HFFc6 (cell line): ENCODE measurements at places on chromosomes 4 and X. TPM values are rescaled to one million over a fixed set of nuclear protein-coding genes. Genes with fewer than 3 reads are reported as not detected.

DNA sequence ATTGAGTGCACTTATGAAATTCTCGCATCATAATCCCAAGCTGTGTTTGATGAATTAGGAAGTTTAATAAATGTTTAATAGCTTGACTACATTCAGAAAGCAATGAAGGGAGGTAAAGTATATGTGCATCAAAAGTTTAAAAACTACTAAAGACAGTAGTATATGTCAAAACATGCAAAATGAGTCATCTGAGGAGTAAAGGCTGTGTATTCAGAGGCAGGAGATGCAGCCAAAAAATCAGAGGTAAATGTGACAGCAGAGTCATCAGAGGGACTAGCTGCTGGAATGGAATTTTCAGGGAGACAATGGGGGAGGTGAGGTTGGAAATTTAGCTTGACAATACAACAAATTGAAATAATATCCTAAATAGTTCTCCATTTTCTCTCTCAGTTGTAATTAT, 127.0 kb upstream of the FUNDC1 start:
- no peak overlapping the region for H3K4me3 ChIP-seq
- H3K27ac ChIP-seq = no peak overlapping the region
- no peak for DNase-seq
- peaks cover 6% of the 10 kb centered on the region; the same call in 1 of the 2 replicates for H3K27me3 ChIP-seq

KDM5C gene
- total RNA-seq = 61.6 and 65.9 TPM in 2 replicates

- H3K36me3 ChIP-seq = no peaks in the 10 kb centered on the region
- H3K27ac ChIP-seq = no peak overlapping the region
- DNase-seq = no peak
- H3K27me3 ChIP-seq = peaks cover 9% of the 10 kb centered on the region
Observed at GRCh38 chr4:185742766-185743165, 69.2 kb downstream of the SORBS2 start.

DNA sequence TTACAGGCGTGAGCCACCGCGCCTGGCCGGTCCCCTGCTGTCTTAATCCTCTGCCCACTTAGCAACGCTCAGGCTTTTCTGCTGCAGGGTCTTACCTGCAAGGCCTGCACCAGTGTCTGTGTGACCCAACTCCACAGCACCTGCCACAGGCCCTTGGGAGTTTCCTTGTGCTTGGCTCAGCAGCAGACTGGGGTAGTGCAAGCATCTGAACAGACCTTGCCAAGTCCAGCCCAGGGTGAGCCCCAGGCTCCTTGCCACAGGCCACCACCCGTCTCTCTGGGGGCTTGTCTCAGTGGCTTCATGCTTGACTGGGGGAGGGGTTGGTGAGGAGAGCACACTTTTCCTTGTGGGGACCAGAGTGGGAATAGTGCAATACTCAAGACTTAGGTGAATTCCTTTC, 87.0 kb downstream of the FAM193A start:
- H3K27ac ChIP-seq = no peak overlapping the region
- peaks cover 4% of the 10 kb centered on the region; the same call in 1 of the 2 replicates for H3K27me3 ChIP-seq
- H3K36me3 ChIP-seq = peaks cover 16% of the 10 kb centered on the region
- H3K4me1 ChIP-seq = peaks cover 6% of the 10 kb centered on the region

CLDN2 gene
- not detected in 3 replicates for total RNA-seq

DCLK2 gene
- total RNA-seq = 37.0 to 48.4 TPM (median 37.4 TPM) in 3 replicates

DNA sequence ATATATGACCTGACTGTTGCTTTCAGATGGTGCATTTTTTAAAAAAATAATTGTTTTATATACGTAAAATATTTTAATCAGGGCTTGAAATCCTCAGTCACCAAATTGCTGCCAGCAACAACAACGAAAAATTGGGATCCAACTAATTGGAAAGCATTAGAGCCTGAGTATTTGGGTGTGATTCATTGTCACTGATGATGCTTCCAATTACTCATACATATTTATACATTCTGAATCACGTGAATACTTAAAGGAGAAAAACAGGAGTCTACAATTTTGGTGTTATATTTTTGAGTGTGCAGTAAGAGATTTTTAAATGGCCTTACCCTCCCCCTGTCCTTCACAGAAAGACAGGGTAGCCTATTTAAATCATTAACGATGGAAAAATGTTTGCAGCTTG, 765.6 kb upstream of the TENM3 start:
- no peak overlapping the region for H3K27ac ChIP-seq
- peaks cover 6% of the 10 kb centered on the region; the same call in 1 of the 2 replicates for H3K4me1 ChIP-seq

DNA sequence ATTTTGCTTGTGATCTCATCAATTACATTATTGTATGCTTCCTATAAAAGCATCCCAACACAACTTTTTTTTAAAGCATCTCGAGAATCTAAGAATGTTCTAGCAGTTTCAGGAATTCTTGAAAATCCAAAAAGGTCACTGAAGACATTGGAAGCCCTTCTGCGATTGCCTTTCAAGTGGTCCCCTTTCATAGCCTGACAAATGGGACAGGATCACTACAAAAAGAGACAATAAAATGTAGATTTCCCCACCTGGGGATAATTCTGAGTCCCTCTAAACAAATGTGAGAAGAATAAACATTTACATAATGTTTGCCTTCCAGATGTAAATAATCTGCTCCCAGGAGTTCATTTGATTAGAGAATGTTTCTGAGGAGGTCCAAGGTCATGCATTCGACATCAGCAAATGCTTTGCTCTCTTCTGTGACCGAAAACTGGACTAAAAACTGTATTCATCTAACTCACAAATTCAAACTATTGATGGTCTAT, 116.0 kb downstream of the COL25A1 start:
- no peak for DNase-seq
- no peaks in the 10 kb centered on the region; the same call in 1 of the 2 replicates for H3K27me3 ChIP-seq
- no peaks in the 10 kb centered on the region for H3K36me3 ChIP-seq
- no peaks in the 10 kb centered on the region for H3K4me1 ChIP-seq
- no peak overlapping the region for H3K4me3 ChIP-seq
- H3K27ac ChIP-seq = no peak overlapping the region

GAB3 gene
- 0.09 to 0.50 TPM in 2 of 3 replicates, not detected in the other for total RNA-seq

GRCh38 chr4:80922941-80923340, 107.6 kb upstream of the BMP3 start:
- peaks cover 6% of the 10 kb centered on the region for H3K4me1 ChIP-seq
- H3K4me3 ChIP-seq = no peak overlapping the region
- no peak for DNase-seq
- H3K27ac ChIP-seq = no peak overlapping the region

GAR1 gene
- 20.1 to 23.0 TPM (median 20.3 TPM) in 3 replicates for total RNA-seq

DNA sequence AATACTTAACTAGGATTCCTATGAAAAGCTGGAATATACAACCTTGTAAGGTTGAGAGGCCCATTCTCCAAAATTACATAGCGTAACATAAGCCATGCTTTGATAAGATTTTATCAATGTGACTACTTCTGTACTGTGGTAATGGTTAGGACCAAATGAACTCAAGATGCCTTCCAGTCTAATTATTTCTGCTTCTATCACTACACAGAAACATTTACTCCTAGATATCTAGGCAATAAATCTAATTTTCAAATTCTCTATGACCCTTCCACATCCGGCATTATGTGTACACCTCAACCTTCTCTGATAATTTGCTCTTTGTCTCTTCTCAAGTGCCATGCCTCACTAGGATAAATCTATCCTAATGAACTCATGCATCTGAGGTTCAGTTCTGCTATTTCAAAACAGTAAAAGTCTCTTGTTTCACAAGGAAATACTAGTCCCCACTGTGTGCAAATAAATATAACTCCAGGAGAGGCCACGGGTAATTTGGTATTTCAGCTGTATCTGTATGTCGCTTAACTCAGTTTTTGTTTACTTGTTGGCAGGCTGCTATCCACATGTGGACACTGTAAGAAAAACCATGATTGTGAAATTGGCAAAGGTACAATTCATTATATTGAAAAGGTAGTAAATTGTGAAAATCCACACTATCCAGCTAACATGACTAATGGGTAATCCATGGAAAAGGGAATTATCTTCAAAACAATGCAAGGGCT, 93.3 kb downstream of the PRDM5 start:
- H3K36me3 ChIP-seq = peaks cover 11% of the 10 kb centered on the region
- DNase-seq = no peak
- H3K27ac ChIP-seq = no peak overlapping the region

DNA sequence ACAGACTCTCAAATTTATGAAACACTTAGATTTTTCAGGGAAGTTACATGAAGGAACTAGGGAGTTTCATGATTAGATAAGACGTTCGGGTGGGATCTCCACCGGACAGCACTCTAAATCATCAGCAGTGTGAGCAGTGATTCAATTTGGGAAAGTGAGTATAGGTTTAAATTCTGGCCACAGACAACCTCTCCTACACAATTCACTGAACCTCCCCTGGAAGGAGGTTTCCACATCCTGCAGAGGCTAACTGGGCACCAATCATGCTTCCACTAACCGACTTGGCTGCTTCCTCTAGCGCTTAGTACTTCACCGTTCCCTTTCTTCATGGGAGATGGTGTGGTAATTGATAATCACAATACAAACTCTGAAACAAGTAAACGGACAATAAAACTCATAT, 5.6 kb downstream of the CXCL9 start:
- no peaks in the 10 kb centered on the region for H3K36me3 ChIP-seq
- DNase-seq = no peak
- peaks cover under 1% of the 10 kb centered on the region; the same call in 1 of the 2 replicates for H3K4me1 ChIP-seq

DNA sequence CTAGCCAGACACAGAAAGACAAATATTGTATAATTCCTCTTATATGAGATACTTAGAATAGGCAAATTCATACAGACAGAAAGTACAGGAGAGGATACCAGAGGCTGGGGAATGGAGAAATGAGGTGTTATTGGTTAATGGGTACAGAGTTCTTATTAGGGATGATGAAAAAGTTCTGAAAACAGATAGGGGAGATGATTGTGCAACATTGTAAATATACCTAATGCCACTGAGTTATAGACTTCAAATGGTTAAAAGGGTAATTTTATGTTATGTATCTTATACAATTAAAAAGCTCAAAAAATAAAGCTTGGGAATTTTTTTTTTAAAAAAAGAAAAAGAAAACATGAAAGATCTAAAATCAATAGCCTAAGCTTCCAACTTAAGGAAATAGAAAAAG, 98.8 kb upstream of the TECRL start:
- no peak overlapping the region for H3K27ac ChIP-seq
- H3K27me3 ChIP-seq = no peaks in the 10 kb centered on the region
- no peak overlapping the region for H3K4me3 ChIP-seq
- no peak for DNase-seq
- no peaks in the 10 kb centered on the region for H3K4me1 ChIP-seq
- H3K36me3 ChIP-seq = no peaks in the 10 kb centered on the region

YTHDC1 gene
- 48.0 and 50.6 TPM in 2 replicates for total RNA-seq

GRCh38 chr4:12146339-12146738, 717.6 kb upstream of the HS3ST1 start:
- no peaks in the 10 kb centered on the region for H3K4me1 ChIP-seq
- H3K4me3 ChIP-seq = no peak overlapping the region
- no peak for DNase-seq
- no peak overlapping the region for H3K27ac ChIP-seq

DNA sequence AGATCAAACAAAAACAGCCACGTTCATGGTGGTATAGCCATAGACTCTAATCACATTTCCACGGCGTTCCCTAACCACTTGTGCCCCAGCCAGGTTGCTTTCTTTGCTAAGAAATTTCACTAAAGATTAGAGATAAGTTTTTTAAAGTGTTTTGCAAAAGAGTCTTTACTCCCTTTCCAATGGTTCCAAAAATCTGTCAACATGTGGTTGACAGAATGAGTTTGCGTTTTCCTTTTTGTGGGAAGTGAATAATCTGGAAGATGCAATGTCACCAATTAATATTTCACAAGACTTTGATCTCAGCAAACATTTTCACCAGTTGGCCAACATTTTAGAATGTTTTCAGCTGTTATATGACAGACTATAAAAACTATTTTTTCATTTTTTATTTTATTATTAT, 35.3 kb downstream of the CXCL1 start:
- H3K27ac ChIP-seq = no peak overlapping the region; the same call in 1 of the 2 replicates
- H3K4me1 ChIP-seq = peaks cover 33% of the 10 kb centered on the region
- no peak overlapping the region for H3K4me3 ChIP-seq

SPANXA1 gene
- total RNA-seq = 0.54 to 212 TPM (median 0.67 TPM) in 3 replicates

DNA sequence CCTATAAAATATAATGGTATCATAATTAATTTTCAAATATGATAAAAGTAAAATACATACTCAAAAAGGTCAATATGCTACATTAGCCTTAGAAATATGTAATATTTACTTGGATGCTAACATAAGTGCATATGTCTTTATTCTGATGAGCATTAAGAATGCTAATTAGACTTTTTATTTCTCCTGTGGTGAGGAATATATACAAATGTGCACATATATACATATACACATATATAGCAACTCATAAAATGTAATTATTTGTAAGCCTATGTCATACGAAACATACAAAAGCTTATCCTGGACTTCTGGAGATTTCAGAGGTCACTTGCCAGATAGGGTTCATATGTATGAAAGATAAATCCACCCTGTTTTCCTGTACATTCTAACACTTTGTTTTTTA, 11.1 kb downstream of the PLA2G12A start:
- no peak overlapping the region for H3K27ac ChIP-seq
- peaks cover 17% of the 10 kb centered on the region for H3K4me1 ChIP-seq
- H3K36me3 ChIP-seq = peaks cover 17% of the 10 kb centered on the region
- no peak overlapping the region for H3K4me3 ChIP-seq

- 0 out of 2 replicates have a peak, but pooled peaks cover 1% of the 10 kb centered on the region for H3K27me3 ChIP-seq
- H3K36me3 ChIP-seq = no peaks in the 10 kb centered on the region
- no peaks in the 10 kb centered on the region for H3K4me1 ChIP-seq
- no peak overlapping the region for H3K27ac ChIP-seq
- no peak for DNase-seq
Observed at GRCh38 chr4:82124365-82124764, 249.4 kb downstream of the HNRNPD start.

UBA1 gene
- total RNA-seq = 283 to 291 TPM (median 288 TPM) in 3 replicates

DNA sequence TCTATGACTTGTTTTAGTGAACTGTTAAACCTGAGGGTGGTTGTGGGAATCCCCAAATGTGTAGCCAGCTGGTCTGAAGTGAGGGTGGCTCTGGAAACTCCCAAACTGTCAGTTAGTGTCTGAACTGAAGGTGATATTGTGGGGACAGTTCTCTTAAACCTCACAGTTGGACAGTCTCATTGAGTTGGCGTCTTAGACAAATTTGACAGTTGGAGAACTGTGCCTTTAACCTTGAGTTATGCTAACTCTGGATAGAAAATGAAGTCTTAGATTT, 20.7 kb upstream of the CTSO start:
- no peak overlapping the region for H3K27ac ChIP-seq
- DNase-seq = no peak
- no peaks in the 10 kb centered on the region for H3K36me3 ChIP-seq
- H3K4me3 ChIP-seq = no peak overlapping the region

- no peak overlapping the region for H3K27ac ChIP-seq
- no peak overlapping the region for H3K4me3 ChIP-seq
- no peak for DNase-seq
- H3K36me3 ChIP-seq = no peaks in the 10 kb centered on the region
- H3K27me3 ChIP-seq = no peaks in the 10 kb centered on the region; the same call in 1 of the 2 replicates
- H3K4me1 ChIP-seq = peaks cover 85% of the 10 kb centered on the region
Observed at GRCh38 chr4:78653655-78654054, 102.1 kb downstream of the ANXA3 start.

- no peak overlapping the region for H3K4me3 ChIP-seq
- peaks cover 13% of the 10 kb centered on the region for H3K4me1 ChIP-seq
- H3K27ac ChIP-seq = no peak overlapping the region
Observed at GRCh38 chr4:185740471-185740873, 71.5 kb downstream of the SORBS2 start.

GPR143 gene
- not detected in 2 replicates for total RNA-seq

GRCh38 chr4:101050837-101051205, 296.5 kb downstream of the PPP3CA start:
- H3K27me3 ChIP-seq = no peaks in the 10 kb centered on the region; the same call in 1 of the 2 replicates
- H3K4me3 ChIP-seq = no peak overlapping the region
- no peaks in the 10 kb centered on the region for H3K4me1 ChIP-seq
- DNase-seq = no peak

- H3K27ac ChIP-seq = no peak overlapping the region
- H3K4me1 ChIP-seq = no peaks in the 10 kb centered on the region
- no peak for DNase-seq
- no peaks in the 10 kb centered on the region for H3K36me3 ChIP-seq
- H3K4me3 ChIP-seq = no peak overlapping the region
- peaks cover 38% of the 10 kb centered on the region for H3K27me3 ChIP-seq
Observed at GRCh38 chr4:4810092-4810774, 49.2 kb upstream of the MSX1 start.

FSTL5 gene
- not detected in 3 replicates for total RNA-seq

DRD5 gene
- not detected in 3 replicates for total RNA-seq
